ENCODE measurements at places on chromosomes 11 and 22.
A peak's percentile ranks its signal among the peaks of the same experiment; 100 is the strongest.

- no peak for DNase-seq
Measured at GRCh38 chr11:8025123-8025522, 38.0 kb downstream of the EIF3F start.

DNA sequence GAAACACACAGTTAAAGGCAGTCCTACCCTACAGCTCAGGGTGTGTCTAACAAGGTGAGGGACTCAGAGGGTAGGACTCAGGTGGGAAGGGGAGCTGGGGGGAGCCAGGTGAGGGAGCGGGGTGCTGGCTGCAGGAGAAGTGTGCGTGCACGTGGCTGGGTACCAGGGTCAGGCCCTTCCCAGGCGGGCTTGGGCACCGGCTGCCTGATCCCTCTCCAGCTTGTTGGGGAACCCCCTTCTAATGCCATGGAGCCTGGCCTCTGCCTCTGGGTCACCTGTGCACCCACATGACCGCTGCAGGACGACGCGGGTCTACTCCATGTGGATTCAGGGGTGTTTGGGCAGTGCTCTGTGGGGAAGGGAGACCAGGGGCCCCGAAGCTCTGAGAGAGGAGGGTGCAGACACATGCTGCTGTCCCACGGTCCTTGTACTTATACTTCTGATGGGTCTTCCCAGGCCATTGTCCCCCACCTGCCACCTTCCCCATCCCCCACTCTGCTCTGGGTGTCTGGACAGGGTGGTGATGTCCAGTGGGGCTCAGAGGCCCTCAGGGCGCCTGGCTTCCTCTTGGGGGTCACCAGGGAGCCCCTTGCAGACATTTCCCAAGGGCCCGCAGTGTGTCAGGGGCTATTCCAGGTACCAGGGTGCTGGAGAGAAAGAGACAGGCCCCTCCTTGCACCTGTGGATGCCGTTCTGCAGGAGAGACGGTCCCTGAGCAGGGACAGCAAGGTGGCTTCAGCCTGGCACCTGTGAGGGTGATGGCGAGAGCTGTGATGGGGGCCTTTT is 10.4 kb upstream of the MRGPRD start:
- DNase-seq = no peak

DNA sequence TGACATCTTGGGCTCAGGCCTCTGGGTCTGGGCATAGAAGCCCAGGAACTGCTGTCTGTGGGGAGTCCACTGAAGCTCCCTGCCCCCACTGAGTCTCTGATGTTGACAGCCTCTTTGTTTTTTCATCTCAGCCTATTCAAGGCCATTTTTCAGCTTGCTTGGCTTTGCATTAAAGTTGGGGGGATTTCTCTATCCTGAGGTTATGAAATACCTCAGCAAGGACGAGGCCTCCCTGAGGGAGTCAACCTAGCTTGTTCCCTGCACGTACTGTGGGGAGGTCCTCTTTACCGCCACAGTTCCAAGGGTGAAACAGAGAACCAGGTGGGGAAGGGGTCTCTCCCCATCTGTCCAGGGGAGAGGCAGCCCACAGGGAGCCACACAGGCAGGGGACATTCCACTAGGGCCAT is 8.4 kb downstream of the KCNQ1OT1 start:
- DNase-seq = no peak

DNA sequence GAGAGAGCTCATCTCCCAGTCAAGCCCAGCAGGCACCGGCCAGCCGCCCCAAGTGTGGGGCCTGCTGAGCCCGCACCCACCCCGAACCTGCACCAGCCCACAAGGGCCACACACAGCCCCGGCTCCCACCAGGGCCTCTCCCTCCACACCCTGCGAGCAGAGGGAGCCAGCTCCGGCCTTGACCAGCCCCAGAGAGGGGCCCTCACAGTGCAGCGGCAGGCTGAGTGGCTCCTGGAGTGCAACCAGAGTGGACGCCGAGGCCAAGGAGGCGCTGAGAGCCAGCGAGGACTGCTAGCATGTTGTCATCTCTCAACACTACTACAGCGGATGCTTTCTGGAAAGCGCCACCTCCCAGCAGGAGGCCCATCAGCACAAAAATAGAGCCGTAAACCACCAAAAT is 10.9 kb downstream of the DEFB108B start:
- no peak for DNase-seq

- DNase-seq = no peak
Measured at GRCh38 chr11:61787928-61788491, 4.4 kb downstream of the TMEM258 start.

DNA sequence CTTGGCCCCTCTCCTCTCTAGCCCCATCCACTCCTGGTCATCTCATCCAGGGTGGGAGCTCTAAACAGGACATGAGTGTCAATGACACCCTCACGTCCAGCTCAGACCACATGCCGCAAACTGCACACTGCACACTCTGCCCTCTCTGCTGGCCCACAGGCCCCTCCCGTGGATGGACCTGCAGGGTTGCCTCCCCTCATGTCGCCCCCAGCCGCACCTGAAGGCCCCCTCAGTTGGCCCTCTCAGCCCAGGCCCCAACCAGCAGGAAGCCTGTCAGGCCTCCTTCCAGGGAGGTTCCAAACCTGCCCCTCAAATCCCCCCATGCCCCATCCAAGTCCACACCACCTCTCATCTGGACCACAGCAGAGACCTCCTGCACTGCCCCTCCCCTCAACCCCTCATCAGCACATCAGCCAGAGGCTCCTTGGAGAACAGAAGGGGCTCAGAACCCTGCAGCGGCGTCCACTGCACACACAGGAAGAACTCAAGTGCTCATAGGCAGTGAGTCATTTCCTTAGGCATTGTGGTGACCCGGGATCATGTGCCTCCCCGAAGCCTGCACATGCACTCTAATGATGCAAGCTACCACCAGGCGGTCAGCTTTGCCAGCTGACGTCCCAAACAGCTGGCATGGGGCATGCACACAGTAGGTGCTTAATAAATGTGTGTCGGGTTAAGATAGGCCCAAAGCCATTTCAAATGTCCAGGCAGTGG is 12.9 kb upstream of the CDKN1C start:
- DNase-seq = peak; percentile 34

Measured in activated CD4-positive, alpha-beta T cell treated with anti-CD3 and anti-CD28 coated beads, Interleukin-2, amount 50 U/mL, for 4 hours (primary cell).